ENCODE measurements at places on chromosomes 3 and 15.

- no peak for DNase-seq
Observed at GRCh38 chr3:123285066-123285465, 83.3 kb downstream of the SEC22A start.

DNA sequence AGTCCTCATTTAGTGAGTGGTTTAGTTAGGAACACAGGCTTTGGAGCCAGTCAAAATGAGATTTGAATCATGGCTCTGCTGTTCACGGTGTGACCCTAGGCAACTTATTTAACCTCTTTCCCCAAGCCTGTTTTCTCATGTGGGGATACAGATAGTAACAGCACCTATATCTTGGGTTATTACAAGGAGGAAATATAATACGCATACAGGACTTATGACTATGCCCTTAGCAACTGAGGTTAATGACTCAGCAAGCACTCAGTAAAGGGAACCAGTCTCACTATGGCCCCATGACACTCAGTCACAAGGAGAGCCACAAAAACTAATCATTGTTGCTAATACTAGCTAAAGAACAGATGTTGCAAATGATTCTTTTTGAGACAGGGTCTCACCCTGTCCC, 45.9 kb downstream of the SUMF1 start:
- no peak for DNase-seq

GRCh38 chr3:72894976-72895552, 7.2 kb downstream of the GXYLT2 start:
- no peak for DNase-seq

GRCh38 chr15:53115563-53115962, 325.4 kb upstream of the ONECUT1 start:
- DNase-seq, result no peak

- no peak for DNase-seq
Observed at GRCh38 chr15:78071383-78071782, 6.1 kb downstream of the TBC1D2B start.

GRCh38 chr15:74468341-74469032, 7.5 kb upstream of the UBL7 start:
- no peak for DNase-seq

DNA sequence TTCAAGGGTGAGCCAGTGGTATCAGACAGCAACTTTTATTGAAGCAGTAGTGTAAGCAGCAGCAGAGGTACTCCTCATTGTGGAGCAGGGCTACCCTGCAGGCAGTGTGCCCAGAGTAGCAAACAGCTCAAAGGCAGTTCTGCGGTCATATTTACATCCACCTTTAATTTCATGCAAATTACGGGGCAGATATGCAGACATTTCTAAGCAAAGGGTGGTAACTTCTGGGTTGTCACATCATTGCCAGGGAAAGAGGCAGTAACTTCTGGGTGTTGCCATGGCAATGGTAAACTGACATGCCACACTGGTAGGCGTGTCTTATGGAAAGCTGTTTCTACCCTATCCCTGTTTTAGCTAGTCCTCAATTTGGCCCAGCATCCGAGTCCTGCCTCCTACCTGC, 46.5 kb upstream of the CLDN18 start:
- DNase-seq, result no peak

- DNase-seq, result no peak
Observed at GRCh38 chr15:96334017-96334704, 3.7 kb downstream of the NR2F2 start.

GRCh38 chr3:134918441-134918840, 123.4 kb downstream of the EPHB1 start:
- no peak for DNase-seq

- no peak for DNase-seq
Observed at GRCh38 chr3:156389449-156389950, 165.4 kb downstream of the SSR3 start.

- DNase-seq, result no peak
Observed at GRCh38 chr3:118803096-118803476, 231.6 kb downstream of the IGSF11 start.
